SJCRH30 (cell line): ENCODE measurements at places on chromosomes 2 and 18. TPM values are rescaled to one million over a fixed set of nuclear protein-coding genes. Genes with fewer than 3 reads are reported as not detected.

The GALNT5 gene
- 0.02 TPM in 1 of 2 replicates, not detected in the other for total RNA-seq

The DNAJC5G gene
- not detected in 2 replicates for total RNA-seq

The ADCYAP1 gene
- 0.03 and 0.16 TPM in 2 replicates for total RNA-seq

The IL1F10 gene
- total RNA-seq = not detected in 2 replicates

DNA sequence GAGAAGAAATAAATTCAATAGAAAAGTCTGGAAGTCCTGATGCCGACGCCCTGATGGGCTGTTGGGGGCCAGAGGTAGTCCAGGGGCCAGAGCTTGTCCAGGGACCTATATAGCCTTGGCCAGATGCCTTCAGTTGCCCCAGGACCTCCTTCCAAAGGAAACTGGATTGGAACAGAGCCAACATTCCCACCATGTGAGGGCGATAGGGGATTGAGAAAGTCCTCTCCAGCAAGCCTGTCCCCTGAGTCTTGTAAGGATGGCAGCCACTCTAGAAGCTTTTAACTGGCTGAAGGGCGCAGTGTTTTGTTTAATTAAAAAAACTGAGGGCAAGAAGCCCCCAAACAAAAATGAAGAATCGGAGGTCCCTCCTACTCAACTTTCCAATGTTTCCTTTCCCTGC is 54.9 kb upstream of the CDCA7 start:
- H3K4me1 ChIP-seq = no peaks in the 10 kb centered on the region
- H3K27me3 ChIP-seq = no peaks in the 10 kb centered on the region
- H3K4me3 ChIP-seq = no peak overlapping the region

DNA sequence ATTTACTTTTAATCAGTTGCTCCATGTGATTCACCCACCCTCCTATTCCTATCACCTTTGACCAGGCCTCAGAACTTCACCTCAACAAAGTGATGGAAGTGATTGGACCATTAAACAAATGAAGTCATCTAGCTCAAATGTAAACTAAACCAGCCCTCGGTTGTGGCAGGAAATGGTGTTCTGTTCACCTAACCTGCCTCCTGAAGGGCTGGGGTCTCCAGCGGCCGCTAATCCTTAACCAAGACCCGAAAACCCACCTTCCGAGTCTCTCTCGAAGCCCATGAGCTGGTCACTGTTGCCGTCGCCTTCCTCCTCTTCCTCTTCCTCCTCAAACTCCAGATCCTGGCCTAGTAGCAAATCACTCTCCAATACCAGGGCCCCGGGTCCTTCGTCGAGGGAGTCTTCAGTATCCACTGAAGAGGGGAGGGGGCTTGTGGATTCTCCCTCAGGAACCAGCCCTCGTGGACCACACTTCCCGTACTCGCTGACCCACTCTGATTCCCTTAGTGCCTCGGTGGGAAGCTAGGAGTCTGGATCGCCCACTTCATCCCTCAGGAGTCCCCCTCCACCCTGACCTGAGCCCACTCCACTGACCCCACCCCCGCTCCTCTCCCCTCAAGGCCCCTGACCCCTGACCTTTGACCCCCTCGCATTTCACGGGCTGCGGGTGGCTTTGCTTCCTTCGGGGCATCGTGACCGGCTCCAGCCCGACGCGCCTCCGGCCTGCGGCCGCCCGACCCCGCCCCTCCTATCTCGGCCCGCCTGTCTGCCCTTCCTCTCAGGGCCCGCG is 503 bp downstream of the ZNF513 start:
- DNase-seq = no peak
- H3K27me3 ChIP-seq = no peaks in the 10 kb centered on the region
- H3K27ac ChIP-seq = peak overlapping the region; percentile 69
- peak overlapping the region; percentile 64 for H3K4me3 ChIP-seq

DNA sequence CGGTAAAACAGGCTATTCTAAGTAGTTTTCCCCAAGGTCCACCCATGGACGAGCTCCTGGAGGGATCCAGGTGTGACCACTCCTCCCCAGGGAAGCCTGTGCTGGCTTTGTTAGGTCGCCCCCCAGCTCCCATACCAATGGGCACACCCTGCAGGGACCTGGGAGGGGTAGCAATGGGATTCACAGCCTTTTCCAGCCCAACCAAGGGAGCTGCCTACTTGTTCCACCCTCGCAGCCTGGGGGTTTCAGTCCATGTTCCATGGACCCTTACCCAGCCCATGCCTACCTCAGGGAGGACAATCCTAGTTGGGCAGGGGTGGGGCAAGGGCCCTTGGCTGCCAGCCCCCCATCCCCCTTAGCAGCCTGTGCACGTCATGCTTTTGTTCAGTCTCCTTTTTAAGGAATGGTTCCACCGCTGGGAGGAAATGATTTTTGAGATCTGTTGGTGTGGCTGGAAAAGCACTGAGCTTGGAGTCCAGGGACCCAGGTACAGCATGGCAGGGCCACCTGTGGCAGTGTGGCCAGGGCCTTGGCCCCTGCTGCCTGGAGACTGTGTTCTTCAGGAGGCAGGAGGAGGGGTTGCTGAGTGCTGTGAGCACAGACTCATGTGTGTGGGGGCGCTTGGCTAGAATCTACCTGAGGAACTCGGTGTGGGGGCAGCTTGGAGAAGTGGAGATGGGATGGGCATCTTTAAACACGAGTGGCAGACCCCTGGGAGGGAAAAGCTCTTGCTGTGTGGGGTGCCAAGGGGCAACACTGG is 166.8 kb downstream of the TWIST2 start:
- H3K27me3 ChIP-seq = peaks cover 22% of the 10 kb centered on the region
- H3K4me1 ChIP-seq = no peaks in the 10 kb centered on the region
- no peaks in the 10 kb centered on the region for H3K36me3 ChIP-seq
- no peak for DNase-seq

DNA sequence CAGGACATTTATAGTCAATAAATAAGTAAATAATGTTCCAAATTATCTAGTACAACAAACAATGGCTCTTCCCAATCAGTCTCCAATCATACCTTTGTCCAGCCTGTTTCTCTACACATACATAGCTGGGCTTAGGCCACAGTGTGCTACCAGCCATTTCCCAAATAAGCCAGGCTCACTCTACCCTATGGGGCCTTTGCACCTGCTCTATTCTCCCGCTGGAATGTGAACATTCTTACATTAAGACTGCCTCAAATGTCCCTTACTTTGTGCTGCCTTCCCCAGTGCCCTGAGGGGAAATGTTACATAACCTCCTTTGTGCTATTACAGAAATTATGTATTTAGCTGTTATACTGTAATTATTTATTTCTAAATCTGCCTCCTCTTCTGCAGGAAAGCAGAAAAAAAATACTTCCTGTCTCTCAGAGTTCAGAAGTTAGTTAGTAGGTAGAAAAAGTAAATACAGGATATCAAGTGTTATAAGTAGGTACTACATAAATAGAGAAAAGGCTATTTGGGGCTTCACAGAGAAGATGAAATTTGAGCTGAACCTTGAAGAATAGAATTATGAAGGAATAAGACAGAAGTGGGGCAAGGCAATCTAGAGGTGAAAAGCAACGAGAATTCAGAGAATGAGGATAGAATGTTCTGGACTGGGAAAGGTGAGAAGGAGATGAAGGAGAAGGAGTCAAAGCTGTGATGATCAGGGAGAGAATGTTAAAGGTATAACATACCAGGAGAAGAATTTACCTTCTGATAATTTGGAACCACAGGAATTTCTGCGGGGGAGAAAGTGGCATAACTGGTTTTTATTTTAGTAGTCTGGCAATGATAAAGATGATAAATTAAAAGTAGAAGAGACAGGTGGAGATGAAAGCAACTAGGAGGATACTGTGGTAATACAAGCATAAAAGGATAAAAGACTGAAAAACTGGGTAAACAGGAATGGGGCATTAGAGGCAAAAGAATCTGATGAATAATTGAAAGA is 37.0 kb downstream of the ROCK1 start:
- DNase-seq = peak; percentile 47
- H3K4me3 ChIP-seq = no peak overlapping the region
- no peaks in the 10 kb centered on the region for H3K36me3 ChIP-seq

GRCh38 chr2:70988151-70988550 is 6.5 kb downstream of the TEX261 start:
- H3K27ac ChIP-seq = no peak overlapping the region
- H3K36me3 ChIP-seq = peaks cover 36% of the 10 kb centered on the region
- no peak overlapping the region for H3K4me3 ChIP-seq
- DNase-seq = no peak
- H3K27me3 ChIP-seq = no peaks in the 10 kb centered on the region

DNA sequence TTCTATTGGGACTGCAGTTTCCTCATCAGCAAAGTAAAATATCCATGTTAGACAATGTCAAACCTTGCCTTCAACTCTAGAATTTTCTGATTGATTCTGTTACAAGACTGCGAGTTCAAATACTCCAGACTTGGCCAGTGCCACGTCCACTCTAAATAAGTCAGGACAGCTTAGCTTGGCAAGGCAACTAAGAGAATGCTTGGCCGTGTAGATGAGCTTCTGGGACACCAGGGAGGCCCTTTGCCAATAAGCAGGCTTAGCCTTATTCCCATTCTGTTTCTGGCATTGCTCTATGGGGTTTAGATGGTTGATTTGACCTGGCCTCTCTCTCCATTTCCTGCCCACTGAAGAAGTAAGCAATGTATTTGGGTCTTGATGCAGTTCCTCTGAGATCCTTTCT is 218.1 kb upstream of the SIX2 start:
- H3K4me1 ChIP-seq = peaks cover 10% of the 10 kb centered on the region
- H3K4me3 ChIP-seq = no peak overlapping the region
- no peaks in the 10 kb centered on the region for H3K27me3 ChIP-seq
- no peak overlapping the region for H3K27ac ChIP-seq
- DNase-seq = no peak
